ENCODE measurements at places on chromosomes 5 and 9. TPM values are rescaled to one million over a fixed set of nuclear protein-coding genes. Genes with fewer than 3 reads are reported as not detected.

The EIF4E1B gene
- not detected for total RNA-seq

The SMIM32 gene
- not detected for total RNA-seq

The PLPP1 gene
- total RNA-seq = 124 TPM

The HSD17B3 gene
- not detected for total RNA-seq

The FAM221B gene
- not detected for total RNA-seq

The AGGF1 gene
- total RNA-seq = 33.8 TPM

The FAM81B gene
- total RNA-seq = not detected

The UGCG gene
- 112 TPM for total RNA-seq
